Left colon (tissue), 2 donors: ENCODE measurements at places on chromosomes 5 and 9. TPM values are rescaled to one million over a fixed set of nuclear protein-coding genes. Genes with fewer than 3 reads are reported as not detected.

The IL9 gene
- not detected for total RNA-seq

The LPAR1 gene
- 28.0 TPM for total RNA-seq

The P4HA2 gene
- total RNA-seq: 56.7 TPM

The OGN gene
- total RNA-seq: 17.6 TPM

The ACOT12 gene
- not detected for total RNA-seq

The JAKMIP2 gene
- total RNA-seq: 1.1 TPM

The GPRIN1 gene
- total RNA-seq: 1.9 TPM

The LCN15 gene
- 8.0 TPM for total RNA-seq

The WDR5 gene
- total RNA-seq: 20.7 TPM

The TNFSF8 gene
- 0.24 TPM for total RNA-seq

The MCCC2 gene
- 77.4 TPM for total RNA-seq

The GEMIN5 gene
- total RNA-seq: 6.7 TPM

The WDR38 gene
- not detected for total RNA-seq

The ADAMTS19 gene
- total RNA-seq: 0.67 TPM

The KLF9 gene
- total RNA-seq: 55.2 TPM

The CCNJL gene
- 19.0 TPM for total RNA-seq

- peak; percentile 93 for DNase-seq
Measured at GRCh38 chr9:1050125-1050895, at the start of gene DMRT2. TSS of gene DMRT2 (plus strand) at chr9:1050357. CDS start at chr9:1051614, 1,257 bp downstream.

DNA sequence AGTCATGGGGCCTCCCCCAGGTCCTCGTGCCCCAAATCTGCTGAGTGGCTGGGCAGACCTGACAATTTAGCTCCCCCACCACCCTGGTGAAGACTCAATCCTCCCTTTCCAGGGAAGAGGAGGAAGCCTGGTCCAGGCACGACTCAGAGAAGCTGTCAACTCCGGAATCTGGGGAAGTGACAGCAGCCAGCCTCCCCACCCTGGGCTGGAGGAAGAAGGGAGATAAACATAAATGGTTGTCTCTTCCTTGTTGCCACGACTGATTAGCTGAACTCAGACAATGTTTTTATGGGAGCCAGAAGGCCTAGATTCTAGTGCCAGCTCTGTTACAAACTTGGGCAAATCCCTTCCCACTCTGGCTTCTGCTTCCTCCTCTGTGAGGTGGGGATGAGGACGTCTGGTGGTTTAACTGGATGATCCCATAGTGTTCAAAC, 15.4 kb downstream of the CCDC69 start:
- no peak for DNase-seq

GRCh38 chr9:14895806-14896205, 14.4 kb downstream of the FREM1 start:
- DNase-seq: no peak

DNA sequence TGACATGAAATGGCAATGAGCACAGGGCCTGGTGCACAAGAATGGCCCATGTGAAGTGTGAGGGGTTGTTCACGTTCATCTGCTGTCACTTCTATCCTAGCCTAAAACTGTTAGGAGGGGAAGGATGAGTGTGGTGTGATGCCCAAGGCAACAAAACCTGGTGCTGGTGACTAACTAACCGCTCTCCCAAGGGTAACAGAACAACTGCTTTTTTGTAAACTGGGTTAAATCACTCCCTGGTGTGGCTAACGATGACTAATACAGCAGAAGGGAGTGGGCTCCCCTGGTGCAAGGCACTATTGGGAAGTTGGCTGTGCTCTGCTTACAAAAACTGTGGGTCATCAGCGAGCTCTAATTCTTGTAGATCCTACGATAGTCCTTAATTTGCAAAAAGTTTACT, 103.2 kb upstream of the VCAN start:
- DNase-seq: no peak

DNA sequence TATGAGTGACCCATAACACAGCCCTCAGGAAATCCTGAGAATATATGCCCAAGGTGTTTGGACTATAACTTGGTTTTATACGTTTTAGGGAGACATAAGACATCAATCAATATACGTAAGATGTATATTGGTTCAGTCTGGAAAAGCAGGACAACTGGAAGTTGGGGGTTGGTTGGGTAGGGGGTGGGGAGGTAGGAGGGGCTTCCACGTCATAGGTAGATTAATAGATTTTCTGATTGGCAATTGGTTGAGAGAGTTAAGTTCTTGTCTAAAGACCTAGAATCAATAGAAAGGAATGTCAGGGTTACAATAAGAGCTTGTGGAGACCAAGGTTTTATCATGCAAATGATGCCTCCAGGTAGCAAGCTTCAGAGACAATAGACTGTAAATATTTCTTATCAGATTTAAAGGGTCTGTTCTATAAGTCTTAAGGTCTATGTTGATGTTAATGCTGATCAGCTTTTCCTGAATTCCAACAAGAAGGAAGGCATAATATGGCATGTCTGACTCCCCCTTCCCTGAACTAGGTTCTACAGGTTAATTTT, 2267.7 kb upstream of the ACO1 start:
- DNase-seq: no peak

- DNase-seq: no peak
Measured at GRCh38 chr5:175745210-175745609, 87.3 kb downstream of the HRH2 start.

GRCh38 chr5:5857396-5857795, 434.9 kb downstream of the ICE1 start:
- no peak for DNase-seq

GRCh38 chr5:124596595-124597421, 149.6 kb downstream of the ZNF608 start:
- DNase-seq: no peak

GRCh38 chr5:146799671-146800070, 78.9 kb downstream of the PPP2R2B start:
- DNase-seq: no peak

GRCh38 chr9:18477719-18478118, 3.8 kb downstream of the ADAMTSL1 start:
- no peak for DNase-seq

DNA sequence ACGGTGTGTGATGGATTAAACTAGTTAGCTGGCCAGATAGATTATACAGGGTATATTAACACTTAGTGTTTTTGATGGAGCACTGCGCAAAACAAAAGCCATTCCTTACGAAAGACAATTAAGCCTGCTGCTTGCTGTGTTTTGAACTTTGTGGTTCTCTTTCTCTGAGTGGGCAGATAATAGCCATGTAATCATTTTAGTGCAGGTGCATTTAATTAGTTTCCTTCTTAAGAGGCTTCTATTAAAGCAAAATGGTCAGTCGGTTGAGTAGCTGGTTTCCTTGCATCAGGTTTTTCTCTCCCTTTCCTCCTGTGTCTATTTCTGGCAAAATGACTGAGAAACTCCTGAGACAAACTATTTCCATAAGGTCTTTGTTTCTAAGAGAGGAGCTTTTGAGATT, 512.5 kb downstream of the DMAC1 start:
- DNase-seq: no peak

- DNase-seq: no peak
Measured at GRCh38 chr9:81540142-81540710, 149.1 kb downstream of the TLE1 start.

GRCh38 chr5:28215091-28215490, 1176.7 kb upstream of the CDH9 start:
- DNase-seq: no peak

- DNase-seq: no peak
Measured at GRCh38 chr5:154437281-154437965, 8.4 kb upstream of the SAP30L start.
